ENCODE measurements at places on chromosomes 13 and 19.

GRCh38 chr13:50162001-50162400 lies 146.8 kb downstream of the KCNRG start:
- no peak for DNase-seq

- DNase-seq: no peak
Measured at GRCh38 chr19:39152066-39152465, 26.5 kb downstream of the PAK4 start.

DNA sequence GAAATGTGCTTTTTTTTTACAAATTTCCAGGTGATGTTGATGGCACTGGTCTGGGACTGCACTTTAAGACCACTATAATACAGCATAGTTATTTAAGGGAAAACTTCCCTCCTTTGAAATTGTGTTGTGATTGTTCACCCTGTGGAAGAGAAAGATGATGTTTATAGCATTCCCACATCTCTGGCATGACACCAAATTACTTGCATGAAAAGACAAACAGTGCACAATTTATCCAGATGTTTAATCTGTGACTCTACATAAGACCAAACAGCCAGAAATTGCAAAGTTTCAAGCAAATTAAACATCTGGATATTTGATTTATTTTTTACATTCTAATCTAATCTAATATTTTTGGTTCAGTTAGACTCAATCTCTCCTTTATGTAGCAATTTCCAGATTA lies 51.6 kb downstream of the UFM1 start:
- no peak for DNase-seq

DNA sequence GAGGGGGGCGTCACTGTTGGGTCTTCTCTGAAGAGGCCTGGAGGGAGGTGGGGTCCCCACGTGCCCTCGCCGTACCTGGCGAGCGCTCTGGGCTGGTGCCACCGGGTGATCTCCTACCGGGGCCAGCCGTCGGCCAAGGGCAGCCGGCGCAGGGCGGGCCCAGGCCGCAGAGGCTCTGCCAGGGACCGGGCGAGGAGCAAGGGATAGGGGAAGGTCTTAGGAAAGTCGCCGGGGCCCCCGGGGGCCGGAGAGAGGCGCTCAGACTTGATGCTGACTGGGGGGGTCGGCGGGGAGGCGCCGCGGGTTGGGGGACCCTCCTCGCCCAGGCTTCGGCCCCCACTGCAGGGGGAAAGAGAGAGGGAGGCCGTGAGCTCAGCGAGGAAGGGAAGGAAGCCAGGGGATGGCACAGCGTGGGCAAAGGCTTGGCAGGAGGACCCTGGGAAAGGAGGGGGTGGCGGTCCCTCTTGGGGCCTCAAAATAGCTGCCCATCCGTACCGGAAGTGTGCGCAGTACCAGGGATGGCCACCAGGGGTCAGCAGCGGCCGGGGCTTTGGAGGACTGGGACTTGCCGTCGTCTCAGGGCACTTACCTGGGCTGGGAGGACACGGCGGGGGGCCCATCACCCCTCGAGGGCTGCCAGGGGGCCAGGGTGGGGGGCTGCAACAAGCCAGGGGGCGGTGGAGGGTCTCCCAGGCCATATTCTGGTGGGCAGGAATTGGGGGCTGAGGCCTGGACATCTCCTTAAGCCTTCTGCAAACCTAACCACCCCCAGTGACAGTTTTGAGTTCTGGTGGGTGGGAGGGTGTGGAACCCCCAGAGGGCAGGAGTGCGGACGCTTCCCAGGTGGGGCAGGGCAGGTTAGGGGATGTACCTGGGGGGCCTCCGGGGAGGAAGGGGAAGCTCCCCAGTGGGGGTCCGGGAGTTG lies 7.7 kb upstream of the TMEM161A start:
- DNase-seq: peak; percentile 69

- DNase-seq: no peak
Measured at GRCh38 chr13:106047859-106048258, 487.6 kb downstream of the EFNB2 start.

- DNase-seq: peak; percentile 95
Measured at GRCh38 chr19:46299004-46299509, 2.2 kb downstream of the HIF3A start.

DNA sequence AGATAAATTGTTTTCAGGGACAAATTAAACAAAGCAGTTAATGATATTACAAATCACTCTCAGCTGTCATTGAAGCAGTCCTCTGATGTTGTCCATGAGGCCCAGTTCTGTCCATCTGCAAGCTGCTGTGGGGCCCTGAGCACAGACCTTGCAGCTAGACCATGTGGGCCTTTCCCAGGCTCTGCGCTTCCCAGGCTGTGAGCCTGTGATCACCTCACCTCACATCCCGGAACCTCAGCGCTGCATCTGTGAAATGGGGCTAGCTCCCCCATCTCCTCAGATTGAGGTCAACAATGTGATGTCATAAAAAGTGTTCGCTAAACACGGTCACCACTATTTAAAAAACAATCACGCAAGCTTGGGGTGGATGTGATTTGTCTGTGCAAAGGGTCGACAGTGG lies 51.9 kb upstream of the UQCRFS1 start:
- no peak for DNase-seq

DNA sequence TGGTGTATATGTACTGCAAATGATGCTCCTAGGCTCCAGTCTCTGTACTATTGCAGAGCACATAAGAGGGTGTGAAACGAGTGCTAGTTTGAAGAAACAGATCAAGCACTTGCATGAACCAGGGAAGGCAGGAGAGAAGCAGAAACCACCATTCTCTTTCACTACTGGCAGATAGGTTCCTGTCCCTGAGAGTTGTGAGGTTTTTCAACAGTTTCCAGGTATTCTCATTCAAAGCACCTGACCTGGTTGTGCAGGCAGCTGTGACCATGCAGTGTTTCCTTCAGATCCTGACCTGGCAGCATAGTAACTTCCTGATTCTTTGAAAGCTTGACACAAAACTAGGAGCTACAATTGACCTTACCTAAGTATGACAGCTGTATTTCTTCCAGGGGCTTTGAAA lies 164.9 kb downstream of the UFM1 start:
- DNase-seq: no peak

- no peak for DNase-seq
Measured at GRCh38 chr13:21000647-21001046, 60.7 kb downstream of the LATS2 start.

Data from muscle of back (tissue), 13 donors.